GM12878 (cell line): ENCODE measurements at places on chromosomes 6 and 20. TPM values are rescaled to one million over a fixed set of nuclear protein-coding genes. Genes with fewer than 3 reads are reported as not detected.

The KCNK15 gene
- not detected in 2 replicates for total RNA-seq

The SLC22A16 gene
- total RNA-seq = not detected in 2 replicates

The EPPIN gene
- total RNA-seq = not detected in 2 replicates

The CRISP3 gene
- not detected in 2 replicates for total RNA-seq

The SLCO4A1 gene
- total RNA-seq = 13.3 and 16.1 TPM in 2 replicates

The PROKR2 gene
- total RNA-seq = not detected in 2 replicates

The BTN1A1 gene
- total RNA-seq = 1.1 and 1.5 TPM in 2 replicates

The ADTRP gene
- 1.7 and 2.5 TPM in 2 replicates for total RNA-seq

DNA sequence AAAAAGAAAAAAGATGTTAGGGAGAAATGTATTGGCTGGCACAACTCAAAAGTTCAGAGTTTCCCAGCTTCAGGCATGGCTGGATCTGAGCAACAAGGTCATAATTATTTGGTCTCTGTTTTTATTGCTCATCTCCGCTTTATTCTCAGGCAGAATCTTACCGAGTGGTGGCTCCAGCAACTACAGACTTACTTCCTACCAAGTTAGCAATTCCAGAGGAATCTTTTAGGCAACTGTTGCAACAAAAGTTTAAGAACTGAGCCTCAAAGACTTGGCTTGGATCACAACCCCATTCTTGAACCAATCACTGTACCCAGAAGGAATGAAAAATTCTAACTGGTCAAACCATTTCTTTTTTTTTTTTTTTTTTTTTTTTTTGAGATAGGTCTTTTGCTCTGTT lies 35.5 kb upstream of the NCOA3 start:
- DNase-seq = no peak

DNA sequence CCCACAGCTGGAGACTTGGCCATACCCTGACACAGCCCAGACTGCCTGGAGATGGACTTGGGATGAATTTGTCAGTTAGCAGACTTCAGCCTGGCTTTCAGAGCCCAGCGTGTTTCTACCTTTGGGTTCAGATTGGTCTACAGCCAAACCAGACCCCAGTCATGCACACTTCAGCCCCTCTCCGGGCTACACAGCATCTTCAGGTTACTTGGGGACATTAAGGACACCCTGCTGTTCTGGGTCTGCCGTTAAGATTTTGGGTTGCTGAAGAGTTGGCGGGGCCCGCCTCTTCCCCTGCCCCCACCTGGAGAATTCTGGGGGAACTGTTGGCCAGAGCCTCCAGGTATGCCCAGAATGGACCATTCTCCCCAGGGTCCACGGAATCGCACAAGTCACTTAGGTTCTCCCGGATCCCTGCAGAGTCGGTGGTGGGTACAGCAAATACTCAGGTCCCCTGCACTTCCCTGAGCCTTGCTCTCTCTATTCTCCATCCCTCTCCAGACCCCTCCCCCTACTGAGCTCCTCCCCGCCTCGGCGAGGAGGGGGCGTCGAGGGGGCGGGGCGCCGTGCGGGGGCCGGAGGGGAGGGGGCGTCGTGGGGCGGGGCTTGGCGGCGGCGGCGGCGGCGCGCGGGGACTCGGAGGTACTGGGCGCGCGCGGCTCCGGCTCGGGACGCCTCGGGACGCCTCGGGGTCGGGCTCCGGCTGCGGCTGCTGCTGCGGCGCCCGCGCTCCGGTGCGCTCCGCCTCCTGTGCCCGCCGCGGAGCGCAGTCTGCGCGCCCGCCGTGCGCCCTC lies at the start of gene PTK7:
PTK7 (plus strand) TSS at position 645 of the 794 bp plus-strand sequence. CDS start 175 bp downstream, outside the sequence.
- no peak for DNase-seq

DNA sequence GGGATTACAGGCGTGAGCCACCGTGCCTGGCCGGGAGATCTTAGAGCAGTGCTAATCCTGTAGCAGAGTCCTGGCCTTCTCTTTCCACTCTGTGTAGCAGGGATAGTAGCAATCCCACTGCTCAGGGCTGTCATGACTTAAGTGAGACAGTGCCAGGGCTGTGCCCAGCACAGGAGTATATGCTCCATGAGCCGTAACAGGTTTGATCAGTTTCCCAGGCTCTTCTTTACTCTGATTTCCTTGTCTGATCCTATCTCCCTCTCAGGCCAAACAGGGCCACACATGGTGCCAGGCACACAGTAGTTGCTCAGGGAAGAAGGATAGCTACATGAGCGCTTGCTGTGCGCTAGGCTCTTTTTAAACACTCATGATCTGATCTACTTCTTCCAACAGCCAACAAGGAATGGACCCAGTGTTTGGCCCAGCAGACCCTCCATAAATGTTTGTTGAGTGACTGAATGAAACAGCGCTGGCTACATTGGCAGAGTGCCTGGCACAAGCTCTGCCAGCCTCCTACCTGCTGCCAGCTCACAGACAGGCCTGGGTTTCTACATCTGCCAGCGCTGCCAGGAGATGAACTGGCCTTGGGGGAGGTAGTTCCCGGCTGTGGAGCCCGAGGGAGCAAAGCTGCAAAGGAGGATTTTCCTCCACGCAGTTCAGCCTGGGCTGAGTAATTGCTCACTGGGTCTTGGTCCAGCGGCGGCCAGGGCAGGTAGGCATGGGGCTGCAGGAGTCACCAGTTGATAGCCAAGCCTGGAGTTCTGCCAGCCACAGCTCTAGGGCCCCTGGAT lies 36.9 kb downstream of the SNAI1 start:
- DNase-seq = no peak

GRCh38 chr6:45619994-45620471 lies 242.3 kb upstream of the SUPT3H start:
- no peak for DNase-seq

- no peak for DNase-seq
Observed at GRCh38 chr6:111258010-111258409, 170.7 kb downstream of the SLC16A10 start.

- DNase-seq = no peak
Observed at GRCh38 chr6:154441995-154442310, 68.5 kb downstream of the CNKSR3 start.

GRCh38 chr6:74177506-74177905 lies 481.5 kb downstream of the CD109 start:
- DNase-seq = no peak

- no peak for DNase-seq
Observed at GRCh38 chr6:117545161-117545595, 57.1 kb downstream of the GOPC start.

DNA sequence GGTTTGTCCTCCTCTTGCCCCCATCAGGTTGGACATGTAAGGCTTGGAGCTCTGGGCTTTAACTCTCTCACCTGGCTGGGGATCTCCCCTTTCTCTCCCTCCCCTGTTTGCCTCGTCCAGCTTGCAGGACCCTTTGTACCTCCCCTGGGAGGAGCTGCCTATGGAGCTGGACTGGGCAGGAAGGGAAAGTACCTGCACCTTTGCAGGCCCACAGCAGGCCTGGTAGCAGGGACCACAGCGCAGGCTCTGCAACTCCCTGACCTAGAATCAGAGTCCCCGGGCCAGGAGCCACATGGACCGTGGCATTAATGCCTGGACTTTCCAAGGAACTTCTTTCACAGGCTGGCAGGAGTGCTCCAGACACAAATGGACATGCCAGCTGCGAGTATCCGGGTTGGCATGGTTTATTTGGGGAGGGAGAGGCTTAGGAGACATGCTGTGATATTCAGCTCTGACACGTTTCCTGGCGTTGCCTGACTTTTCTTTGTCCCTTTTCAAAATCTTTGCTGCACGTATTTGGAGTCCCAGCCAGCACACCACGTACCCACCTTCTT lies 268.5 kb upstream of the EXOC2 start:
- no peak for DNase-seq

- no peak for DNase-seq
Observed at GRCh38 chr6:124823240-124824111, 138.8 kb upstream of the RNF217 start.

DNA sequence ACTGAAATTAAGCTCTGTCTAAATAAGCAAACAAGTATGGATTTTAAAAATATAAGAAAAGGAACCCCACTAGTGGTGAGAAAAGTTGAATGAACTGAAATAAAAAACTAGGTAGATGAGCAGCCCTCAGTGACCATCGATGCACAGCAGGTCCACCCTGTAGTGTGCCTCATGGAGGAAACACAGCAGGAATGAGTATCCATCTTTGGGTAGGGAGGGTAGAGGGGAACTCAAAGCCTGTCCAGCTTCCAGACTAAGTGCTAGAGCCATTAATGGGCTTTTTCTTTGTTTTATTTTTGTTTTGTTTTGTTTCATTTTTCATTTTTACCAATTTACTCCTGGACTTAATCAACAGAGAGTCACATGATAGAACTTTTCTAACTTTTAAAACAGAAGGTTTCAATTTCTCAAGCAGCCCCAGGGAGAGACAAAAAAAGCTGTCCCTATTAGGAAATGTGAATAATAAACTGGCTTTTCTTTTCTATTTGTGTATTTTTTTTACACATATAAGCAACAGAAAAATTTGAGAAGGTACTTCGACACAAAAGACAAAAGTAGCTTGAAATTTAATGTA lies 700.6 kb downstream of the HACE1 start:
- no peak for DNase-seq

DNA sequence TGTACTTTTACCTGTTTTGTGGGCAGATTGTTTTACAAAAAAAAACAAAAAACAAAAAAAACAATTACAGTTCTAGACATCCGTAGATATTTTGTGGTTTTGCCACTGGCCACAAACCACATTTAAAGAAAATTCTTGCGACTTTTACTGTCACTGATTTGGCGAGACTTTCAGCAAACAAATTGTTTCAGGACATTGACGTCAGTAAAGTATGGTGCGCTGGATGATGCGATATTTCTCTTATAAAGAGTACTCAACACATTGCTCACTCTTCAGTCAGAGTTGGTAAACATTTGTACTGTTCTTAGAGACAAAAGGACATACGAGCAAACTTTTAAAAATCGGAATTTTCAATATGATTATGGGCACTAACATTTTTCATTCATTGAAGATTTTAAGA lies 229.8 kb downstream of the HAO1 start:
- no peak for DNase-seq

GRCh38 chr6:168133687-168134559 lies 54.9 kb upstream of the FRMD1 start:
- DNase-seq = no peak

- DNase-seq = no peak
Observed at GRCh38 chr20:49694450-49695071, 19.1 kb downstream of the B4GALT5 start.

- DNase-seq = no peak
Observed at GRCh38 chr6:125855783-125856182, 65.0 kb downstream of the NCOA7 start.

DNA sequence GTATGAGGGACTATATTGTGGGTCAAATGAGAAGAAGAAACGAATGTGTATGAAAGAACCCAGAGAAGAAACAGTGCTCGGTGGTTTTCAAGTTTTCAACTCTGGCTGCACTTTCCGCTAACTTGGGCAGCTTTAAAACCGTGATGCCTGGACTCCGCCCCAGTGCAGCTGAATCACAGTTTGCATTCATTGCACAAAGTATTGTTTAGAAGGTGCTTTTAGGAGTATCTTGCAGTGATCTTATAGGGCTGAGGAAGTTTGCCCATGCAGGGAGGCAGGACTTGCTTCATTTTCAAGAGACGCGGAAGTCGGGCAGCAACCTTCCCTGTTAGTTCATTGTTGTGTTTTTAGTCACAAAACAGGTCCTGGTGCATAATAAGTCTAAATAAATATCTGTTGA lies 52.7 kb downstream of the RSPH3 start:
- DNase-seq = no peak

DNA sequence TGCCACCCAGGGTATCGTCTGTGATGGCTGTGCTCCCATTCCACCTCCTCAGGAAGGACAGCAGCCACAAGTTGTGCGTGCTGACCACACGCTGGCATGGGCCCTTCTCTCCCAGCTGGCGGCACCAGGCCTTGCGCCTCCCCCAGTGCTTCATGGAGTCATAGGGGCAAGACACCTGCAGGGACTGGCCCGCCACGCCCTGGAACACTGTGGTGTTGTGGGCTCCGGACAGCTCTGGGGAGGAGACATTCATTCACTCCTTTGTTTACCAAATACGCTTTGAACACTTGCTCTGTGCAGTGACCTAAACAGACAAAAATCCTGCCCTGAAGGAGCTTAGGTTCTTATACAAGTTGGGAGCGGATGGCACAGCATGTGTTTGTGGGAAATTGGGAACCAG lies 1.5 kb downstream of the TREM2 start:
- no peak for DNase-seq

- DNase-seq = no peak
Observed at GRCh38 chr6:35678021-35678654, 10.6 kb downstream of the FKBP5 start.

- no peak for DNase-seq
Observed at GRCh38 chr6:98463038-98464000, 371.1 kb upstream of the POU3F2 start.

- DNase-seq = no peak
Observed at GRCh38 chr6:117397536-117398227, 28.1 kb downstream of the ROS1 start.

DNA sequence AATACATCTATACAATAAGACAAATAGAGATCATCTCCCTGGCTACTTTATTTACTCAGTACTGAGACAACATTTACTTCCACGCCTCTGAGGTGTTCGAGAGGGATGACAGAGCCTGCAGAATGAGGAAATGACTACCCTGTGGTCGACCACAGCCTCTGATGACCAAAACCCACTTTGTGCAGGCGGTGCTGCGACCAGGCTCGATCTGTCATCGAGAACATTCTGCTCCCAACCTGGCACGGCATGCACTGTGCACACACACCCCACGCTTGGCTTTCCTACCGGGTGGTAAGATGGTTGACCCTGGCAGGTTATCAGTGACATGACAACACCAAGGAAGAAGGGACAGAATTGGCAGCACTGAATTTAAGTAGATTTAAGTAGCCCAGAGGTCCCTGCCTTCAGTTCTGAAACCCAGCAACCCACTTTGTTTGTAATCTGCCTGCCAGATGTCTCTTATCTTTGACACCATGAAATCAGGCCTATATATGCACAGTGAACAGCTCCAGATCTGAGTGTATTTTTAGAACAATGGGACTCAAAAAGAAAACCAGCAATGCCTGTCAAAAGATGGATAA lies 42.6 kb downstream of the TTI1 start:
- DNase-seq = peak; percentile 84
